ENCODE measurements at places on chromosomes 12 and 14.

- no peak for DNase-seq
These were observed 16.6 kb upstream of the ADGRD1 start for GRCh38 chr12:130937063-130937462.

DNA sequence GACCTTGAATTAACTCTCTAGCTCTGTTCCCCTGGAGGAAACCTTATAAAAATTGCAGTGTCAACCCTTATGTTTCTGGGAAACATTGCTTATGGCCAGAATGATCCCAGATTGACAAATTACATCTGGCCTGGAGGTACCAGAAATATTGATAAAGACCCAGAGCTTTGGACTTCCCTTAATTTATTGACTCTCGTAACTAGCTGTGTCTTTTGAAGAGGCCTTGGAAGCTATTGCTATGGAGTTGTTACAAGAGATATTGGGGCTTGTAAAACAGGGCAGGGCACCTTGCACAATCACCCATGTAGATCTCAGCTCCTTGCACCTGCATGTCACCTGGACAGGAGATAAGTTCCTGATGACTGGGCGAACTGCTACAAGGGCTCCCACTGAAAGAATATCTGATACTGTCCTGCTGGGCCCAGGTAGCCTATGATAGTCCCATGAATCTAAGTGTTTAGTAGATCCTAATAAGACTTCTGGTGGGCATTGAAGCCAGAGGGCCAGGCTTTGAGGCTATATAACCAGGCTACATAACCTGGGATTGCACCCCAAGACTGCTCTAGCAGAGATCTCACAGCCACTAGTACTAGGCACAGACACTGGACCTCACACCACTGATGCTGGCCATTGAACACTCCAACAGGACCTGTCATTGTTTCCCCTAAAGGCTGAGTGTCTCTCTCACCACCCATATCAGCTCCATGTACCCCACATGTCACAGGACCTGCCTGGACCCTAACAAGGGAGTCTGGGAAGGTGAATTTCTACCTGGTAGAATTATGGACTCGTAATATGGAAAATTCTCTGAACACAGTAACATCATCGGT, 135.7 kb upstream of the PWP1 start:
- DNase-seq = no peak

GRCh38 chr14:92551044-92551841, 37.7 kb downstream of the RIN3 start:
- no peak for DNase-seq

DNA sequence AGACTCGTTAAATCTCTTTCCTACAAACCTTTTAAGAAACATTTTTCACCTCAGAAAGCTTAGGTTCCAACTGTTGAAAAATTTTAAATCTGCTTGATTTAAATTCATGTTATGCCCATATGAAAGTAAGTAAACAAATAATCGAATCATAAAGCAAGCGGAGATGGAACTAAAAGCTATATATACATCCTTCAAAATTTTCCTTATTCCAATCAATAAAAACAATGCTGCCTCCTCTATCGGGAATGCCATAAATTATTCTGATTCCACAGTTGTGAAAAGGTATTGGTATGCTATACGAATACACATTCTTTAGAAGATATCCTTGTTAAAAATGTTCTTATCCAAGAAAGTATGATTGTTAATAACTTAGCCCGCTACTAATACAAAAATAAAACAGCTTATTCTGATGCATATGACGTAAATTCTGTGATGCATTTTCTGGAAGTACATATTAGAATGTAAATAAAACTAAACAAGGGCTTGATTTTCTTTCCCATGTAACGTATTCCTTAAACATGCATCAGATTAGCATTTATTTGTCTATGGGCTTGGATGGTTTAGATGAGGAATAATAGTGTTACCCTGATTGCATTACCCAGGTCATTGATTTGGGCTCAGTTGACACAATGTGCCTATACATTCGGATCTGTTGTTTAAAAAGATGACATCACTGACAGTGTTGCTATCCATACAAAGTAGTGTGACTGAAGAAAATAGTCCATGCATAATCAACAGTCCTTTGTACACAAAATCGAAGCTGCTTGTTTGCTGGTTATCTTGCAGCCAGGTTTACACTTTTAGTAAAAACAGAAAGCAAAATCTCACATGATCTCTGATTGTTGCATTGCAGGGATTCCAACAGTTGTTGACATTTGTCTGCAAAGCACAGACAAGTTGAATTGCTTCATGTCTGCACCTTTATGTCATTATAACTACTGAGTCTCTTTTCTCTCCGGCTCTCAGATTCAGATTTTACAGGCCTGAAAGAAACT, 656 bp upstream of the DTD2 start:
- DNase-seq = no peak

- DNase-seq = no peak
These were observed 12.1 kb upstream of the GPX2 start for GRCh38 chr14:64954491-64955240.
